ENCODE measurements at places on chromosomes 13 and 19.
A peak's percentile ranks its signal among the peaks of the same experiment; 100 is the strongest.

DNA sequence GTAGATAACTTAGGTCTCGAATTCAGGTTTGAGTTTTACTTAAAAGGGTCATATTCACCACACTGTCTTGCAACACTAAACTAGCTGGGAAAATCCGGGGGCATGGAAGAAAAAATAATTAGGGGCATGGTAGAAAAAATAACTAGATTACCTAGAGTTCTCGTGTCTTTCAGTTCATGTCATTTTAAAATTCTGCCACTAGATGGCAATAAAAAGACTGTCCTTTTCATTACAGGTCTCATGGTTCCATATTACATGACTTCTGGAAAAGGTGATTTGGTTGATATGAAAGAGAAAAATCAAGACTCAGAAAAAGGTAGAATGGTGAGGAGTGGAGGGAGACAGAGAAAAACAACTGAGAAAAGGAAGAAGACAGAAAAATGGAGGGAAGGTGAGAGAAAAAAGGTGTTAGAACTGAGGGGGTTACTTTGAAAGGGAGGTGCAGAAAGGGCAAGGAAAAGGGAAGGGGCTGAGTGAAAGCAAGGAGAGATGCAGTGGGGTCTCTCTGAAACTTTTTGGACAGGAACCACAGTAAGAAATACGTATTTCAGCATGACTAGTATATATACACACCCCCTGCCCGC is 299.0 kb downstream of the KLF12 start:
- peak; percentile 38 for DNase-seq

DNA sequence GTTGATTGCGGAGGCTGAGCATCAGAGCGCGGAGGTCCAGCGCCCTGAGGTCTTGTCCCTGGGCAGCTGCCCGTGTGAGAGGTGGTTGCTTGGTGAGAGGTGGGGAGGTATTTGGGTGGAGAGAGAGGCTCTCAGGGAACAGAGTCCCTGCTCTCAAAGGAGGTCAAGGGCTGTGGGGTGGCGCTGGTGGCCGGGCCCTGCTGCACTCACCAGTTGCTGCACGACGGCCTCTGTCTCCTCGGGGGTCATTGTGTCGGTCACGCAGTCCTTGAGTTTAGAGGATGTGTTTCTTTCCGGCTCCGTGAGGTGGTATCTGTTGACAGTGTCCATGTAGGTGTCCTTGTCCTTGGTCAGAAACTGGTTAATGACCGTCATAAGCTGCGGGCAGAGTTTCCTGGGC is 95.5 kb downstream of the WTIP start:
- DNase-seq, result no peak

DNA sequence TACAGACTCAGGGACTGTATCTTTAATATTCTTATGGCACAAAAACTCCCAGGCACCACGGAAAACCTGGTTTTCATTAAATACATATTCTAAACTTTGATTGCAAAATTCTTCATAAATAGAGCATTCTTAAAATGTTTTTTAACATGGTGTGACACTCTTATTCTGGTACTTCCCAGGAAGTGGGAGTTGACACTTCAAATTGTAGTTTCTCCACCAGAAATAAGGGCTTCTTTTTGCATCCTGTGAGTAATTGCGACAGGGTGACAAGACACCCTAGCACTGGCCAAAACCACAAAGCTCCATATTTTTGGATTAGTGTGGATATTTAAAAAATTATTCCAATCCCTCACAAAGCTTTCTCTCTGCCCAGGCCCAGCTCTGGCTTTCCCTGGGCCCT is 43.6 kb upstream of the MTIF3 start:
- no peak for DNase-seq

DNA sequence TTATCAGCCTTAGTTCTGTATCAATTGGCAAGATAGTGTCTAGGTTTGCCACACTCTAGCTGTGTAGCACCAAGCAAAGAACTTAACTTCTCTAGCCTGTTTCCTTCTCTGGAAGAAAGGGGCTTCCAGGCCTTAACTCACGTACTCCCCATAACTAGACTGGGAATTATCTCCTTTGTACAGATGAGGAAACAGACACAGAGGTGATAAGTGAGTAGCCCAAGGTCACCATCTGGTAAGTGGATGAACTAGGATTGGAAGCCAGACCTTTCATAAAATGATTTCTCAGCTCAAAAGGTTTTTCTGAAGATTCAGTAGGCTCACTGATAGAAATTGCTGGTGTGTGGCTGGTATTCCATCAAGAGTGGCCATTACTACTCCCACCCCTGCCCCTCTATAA is 3.1 kb downstream of the ZNF428 start:
- no peak for DNase-seq

GRCh38 chr13:50941146-50941545 is 31.6 kb downstream of the RNASEH2B start:
- DNase-seq, result no peak

GRCh38 chr19:13163609-13164342 is 13.6 kb downstream of the IER2 start:
- DNase-seq, result peak; percentile 60

- DNase-seq, result no peak
Observed at GRCh38 chr13:39655041-39655568, 357 bp upstream of the COG6 start.

GRCh38 chr13:80873589-80873988 is 532.7 kb upstream of the SPRY2 start:
- no peak for DNase-seq

GRCh38 chr13:113080361-113080831 is 25.2 kb upstream of the F7 start:
- no peak for DNase-seq

GRCh38 chr13:20994441-20994821 is 67.0 kb downstream of the LATS2 start:
- DNase-seq, result no peak

DNA sequence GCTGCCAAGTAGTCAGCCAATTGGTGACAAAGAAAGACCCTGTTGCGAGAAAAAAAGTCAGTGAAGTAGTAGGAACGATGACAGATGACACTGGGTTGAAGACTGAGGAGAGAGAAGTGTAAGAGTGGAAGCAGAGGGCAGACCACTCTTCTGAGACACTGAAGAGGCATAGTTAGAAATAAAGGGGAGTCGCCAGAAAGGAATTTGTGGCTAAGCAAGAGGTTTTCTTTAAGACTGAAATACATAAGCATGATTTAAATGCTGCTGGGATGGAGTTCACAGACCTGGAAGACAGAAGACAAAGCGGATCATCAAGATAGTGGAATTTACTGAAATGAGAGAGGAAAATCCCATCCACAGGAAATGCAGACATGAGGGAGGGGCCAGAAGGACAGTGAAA is 56.2 kb upstream of the USPL1 start:
- DNase-seq, result no peak

DNA sequence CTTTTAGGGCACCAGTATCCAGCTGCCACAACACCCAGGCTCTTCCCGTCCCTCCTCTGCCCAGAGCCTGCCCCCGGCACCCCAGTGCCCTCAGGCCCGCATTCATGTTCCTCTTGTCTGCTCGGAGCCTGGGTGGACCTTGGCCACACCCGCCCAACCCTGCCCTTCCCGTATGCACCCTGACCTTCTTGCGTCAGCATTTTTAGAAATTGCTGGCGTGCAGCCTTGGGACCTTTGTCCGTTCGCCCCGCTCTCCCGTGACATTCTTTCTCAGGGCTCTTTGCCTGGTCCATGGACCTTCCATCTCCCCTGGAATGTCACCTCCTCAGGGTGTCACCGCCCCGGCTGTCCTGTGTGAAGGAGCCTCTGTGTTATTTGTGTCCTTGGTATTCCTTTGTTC is 7.6 kb downstream of the NUCB1 start:
- no peak for DNase-seq

DNA sequence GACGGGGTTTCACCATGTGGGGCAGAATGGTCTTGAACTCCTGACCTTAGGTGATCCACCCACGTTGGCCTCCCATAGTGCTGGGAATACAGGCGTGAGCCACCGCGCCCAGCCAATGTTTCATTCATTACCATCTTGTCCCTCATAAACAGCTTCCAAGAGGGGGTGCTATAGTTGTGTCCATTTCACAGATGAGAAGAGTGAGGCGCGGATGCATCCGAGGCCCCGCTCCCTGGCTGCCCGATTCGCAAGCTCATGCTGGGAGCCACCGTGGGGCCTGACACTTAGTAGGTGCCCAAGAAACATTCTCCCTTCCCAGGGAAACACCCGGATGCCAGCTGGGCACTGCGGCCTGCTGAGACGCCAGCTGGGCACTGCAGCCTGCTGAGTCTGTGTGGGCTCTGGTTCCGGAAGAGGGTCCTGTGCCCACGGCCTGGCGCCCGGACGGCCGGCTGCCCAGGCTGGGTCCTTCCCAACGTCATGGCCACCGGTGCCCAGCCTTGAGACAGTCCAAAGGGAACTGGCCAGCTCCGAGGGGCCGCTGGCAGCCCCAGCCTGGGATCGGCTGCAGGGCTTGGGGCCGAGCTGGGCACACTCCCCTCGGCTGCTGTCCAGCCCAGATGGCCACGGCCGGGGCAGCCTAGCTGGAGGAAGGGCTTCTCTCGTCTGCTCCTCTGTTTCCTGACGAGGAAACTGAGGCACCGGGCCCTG is 54.7 kb downstream of the NFIC start:
- no peak for DNase-seq

- no peak for DNase-seq
Observed at GRCh38 chr19:51392701-51393100, 2.3 kb upstream of the C19orf84 start.

DNA sequence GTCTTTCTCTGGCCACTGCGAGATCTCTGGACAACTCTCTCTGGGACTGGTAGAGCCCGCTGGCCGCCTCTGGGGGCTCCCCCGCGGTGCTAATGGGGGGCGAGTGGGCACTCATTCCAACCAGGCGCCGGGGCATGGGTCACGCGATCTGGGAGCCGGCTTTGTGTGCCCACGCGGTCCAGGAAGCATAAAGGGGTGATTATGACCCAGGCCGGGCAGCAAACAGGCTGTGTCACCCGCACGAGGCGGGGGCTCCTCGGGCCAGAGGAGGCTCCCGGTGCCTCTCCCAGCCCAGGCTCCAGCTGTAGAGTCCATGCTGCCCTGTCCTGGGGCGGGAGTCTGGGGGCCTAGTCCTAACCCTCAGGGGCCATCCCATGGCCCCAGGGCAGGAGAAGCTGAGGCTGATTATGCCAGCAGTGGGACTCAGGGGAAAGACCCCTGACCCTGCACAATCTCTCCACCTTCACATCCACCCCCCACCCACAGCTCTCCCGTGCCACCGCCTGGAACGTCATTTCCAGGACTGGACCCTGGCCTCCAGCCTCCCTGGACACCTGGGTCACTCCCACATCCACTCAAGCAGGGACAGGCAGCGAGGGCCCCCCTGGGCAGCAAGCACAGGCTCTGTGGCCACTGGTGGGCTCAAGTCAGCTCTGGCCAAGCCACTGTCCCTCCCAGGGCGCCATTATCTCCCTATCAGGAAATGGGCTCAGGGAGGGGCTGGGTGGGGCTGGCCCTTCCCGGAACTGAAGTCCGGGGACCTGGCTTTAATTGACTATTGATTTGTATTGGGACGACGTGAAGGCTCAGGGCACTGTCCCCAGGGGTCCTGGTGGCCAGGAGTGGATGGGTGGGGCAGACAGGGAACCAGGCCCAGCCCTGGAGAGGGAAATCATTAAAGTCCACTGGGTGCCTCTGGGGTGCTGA is 50.0 kb downstream of the PTPRS start:
- DNase-seq, result no peak

DNA sequence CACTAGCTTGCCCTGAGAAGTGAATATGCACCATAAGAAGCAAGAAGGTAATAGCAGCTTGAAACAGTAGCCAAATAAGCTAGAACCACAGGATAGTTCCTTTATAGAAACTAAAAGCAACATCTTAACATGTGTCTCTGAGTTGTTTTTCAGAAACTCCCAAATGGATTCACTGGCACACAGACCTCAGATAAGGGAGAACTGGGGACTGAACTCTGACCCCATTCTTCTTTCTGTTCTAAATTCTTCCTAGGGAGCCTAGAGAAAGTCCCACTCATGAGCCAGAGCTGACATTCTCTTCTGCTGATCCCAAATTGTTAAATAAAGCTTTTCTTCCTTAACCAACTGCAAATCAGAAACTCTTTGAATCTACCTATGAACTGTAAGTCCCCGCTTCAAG is 146.1 kb downstream of the PCDH9 start:
- no peak for DNase-seq

DNA sequence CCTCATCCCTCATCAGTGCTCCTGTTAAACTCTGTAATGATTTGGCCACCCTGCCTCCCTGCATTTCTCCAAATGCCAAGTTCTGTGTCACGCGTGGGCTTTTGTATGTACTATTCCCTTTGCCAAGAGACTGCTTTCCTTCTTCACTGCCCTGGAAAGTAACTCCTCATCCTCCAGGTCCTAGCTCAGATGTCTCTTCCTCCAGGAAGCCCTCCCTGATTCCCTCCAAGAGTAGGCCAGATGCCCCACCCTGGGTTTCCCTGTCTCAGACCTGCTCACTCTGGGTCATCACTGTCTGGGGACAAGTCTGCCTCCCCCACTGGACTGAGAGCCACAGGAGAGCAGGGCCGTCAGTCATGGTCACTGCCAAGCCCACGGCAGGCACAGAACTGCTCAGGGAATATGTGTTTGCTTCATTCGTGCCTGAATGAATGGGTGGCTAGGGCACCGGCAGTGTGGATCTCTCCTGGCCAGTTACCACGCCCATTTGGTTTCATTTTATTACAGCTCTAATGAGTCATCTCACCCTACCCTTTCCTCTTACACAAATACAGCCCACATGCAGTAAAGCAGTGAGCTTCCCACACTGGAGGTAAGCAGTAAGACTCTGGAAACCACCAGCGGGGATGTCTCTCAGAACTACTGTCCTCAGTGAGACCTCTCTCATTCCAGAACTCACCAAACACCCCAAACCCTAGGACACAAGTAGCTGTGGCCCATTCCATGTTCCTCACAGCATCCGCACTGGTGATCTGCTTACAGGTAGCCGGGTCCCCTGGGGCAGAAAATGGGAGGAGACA is 12.1 kb upstream of the GPR4 start:
- DNase-seq, result no peak

DNA sequence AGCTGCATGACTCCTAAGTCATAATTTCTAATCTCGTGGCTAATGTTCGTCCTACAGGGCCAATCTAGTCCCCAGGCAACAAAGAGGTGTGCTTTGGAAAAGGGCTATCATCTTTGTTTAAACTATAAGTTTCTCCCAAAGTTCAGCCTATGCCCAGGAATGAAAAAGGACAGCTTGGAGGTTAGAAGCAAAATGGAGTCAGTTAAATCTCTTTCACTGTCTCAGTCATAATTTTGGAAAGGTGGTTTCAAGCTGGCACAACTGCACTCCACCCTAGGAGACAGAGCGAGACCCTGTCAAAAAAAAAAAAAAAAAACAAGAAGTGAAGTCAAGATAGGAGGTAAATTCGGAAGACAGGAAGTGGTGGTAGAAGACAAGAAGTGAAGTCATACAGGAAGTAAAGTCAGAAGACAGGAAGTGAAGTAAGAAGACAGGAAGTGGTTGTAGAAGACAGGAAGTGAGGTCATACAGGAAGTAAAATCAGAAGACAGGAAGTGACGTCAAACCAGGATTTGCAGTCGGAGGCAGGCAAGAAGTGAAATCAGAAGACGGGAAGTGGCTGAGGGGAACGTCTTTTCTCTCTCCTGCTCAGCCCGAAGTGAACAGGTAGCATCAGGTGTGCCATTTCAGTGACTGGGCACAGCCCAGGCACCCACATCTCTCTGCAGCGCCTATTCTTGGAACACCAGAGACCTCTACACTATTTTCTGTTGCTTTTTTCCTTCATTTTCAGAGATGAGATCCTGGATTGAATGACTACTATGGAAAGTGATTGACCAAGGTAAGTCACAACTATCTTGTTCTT is 32.2 kb downstream of the GP6 start:
- DNase-seq, result peak; percentile 23

- DNase-seq, result no peak
Observed at GRCh38 chr19:56690670-56691069, 19.1 kb upstream of the ZNF835 start.

- DNase-seq, result no peak
Observed at GRCh38 chr19:18097993-18098890, 664 bp downstream of the MAST3 start.

GRCh38 chr13:30446126-30446500 is 19.6 kb downstream of the HMGB1 start:
- no peak for DNase-seq

Data from COR-L47 (cell line).